ENCODE measurements at places on chromosomes 7 and 10. TPM values are rescaled to one million over a fixed set of nuclear protein-coding genes. Genes with fewer than 3 reads are reported as not detected.

- no peak overlapping the region for H3K27ac ChIP-seq
- H3K4me3 ChIP-seq = no peak overlapping the region
- H3K36me3 ChIP-seq = no peaks in the 10 kb centered on the region
- no peak for DNase-seq
Measured at GRCh38 chr10:51302316-51302715, 228.0 kb downstream of the PRKG1 start.

DNA sequence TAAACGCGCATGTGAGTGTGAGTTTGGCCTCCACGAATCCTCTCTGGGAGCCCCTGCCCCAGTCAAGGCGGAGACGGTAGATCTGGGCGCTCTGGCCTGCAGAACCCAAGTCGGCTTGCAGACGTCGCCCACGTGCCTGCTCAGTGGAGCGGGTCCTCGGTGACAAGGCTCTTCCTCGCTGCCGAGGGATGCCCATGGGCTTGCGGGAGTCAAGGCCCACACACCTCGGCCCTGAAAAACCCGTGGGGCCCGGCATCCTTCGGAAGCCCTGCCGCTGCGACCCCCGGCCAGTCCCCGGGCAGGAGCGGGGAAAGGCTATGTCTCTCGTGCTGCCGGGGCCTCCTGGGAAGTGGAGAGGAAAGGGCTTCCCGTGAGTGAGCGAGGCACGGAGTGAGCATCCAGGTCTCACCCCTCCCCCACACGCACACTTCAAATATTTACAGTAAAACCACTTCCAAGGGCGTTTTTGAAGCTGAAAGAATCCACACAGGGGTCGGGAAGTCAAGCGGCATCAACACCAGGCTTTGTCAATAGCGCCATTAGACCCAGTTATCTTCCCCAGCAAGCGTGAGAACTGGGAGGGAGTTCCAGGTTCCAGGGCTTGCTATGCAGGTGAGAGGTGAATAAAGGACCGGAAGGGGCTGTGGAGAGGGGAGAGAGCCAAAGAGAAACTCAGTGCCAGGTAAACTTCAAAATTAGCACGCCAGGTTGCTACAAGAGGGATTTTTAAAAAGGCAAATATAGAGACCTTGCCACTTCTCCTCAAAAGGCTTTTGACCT lies 1.1 kb upstream of the MNX1 start:
- DNase-seq = no peak
- H3K27ac ChIP-seq = no peak overlapping the region
- H3K4me1 ChIP-seq = peaks cover 25% of the 10 kb centered on the region
- H3K36me3 ChIP-seq = no peaks in the 10 kb centered on the region
- H3K27me3 ChIP-seq = peaks cover 77% of the 10 kb centered on the region
- H3K4me3 ChIP-seq = peak overlapping the region; percentile 25

GRCh38 chr7:135185471-135186260 lies 15.2 kb upstream of the CYREN start:
- H3K27me3 ChIP-seq = no peaks in the 10 kb centered on the region
- H3K36me3 ChIP-seq = peaks cover 55% of the 10 kb centered on the region
- peak overlapping the region; percentile 20 for H3K27ac ChIP-seq

GRCh38 chr10:79007018-79007417 lies 61.7 kb upstream of the ZMIZ1 start:
- DNase-seq = no peak
- H3K4me1 ChIP-seq = peaks cover 2% of the 10 kb centered on the region
- H3K36me3 ChIP-seq = no peaks in the 10 kb centered on the region
- no peak overlapping the region for H3K4me3 ChIP-seq

GRCh38 chr10:132281915-132282666 lies 25.7 kb downstream of the STK32C start:
- H3K4me3 ChIP-seq = no peak overlapping the region
- no peak for DNase-seq
- peaks cover 6% of the 10 kb centered on the region for H3K27me3 ChIP-seq
- no peaks in the 10 kb centered on the region for H3K36me3 ChIP-seq
- peaks cover 2% of the 10 kb centered on the region for H3K4me1 ChIP-seq

GRCh38 chr7:47392241-47392759 lies 189.6 kb downstream of the TNS3 start:
- no peak overlapping the region for H3K27ac ChIP-seq
- no peaks in the 10 kb centered on the region for H3K27me3 ChIP-seq
- H3K36me3 ChIP-seq = no peaks in the 10 kb centered on the region
- no peaks in the 10 kb centered on the region for H3K4me1 ChIP-seq

DNA sequence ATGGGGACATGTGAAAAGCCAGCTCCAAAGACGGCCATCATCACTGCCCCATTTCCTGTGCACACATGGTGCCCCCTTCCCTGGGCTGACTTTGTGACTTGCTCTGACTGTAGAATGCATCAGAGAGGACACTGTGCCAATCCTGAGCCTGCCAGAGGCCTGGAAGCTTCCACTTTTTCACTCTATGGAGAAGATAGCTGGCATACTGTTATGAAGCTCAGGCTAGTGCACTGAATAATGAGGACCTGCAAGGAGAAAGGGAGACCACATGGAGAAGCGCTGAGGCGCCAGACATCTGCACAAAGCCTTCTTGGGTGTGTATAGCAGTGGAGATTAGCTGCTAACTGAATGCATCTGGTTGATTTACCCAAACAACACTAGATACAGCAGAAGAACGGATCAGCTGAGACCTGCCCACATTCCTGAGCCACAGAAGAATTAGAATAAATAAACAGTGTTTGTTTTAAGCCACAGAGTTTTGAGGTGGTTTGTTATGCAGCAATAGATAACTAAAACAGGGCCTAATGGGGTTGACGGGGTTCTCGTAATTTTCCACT lies 58.9 kb upstream of the C10orf90 start:
- H3K36me3 ChIP-seq = no peaks in the 10 kb centered on the region
- no peaks in the 10 kb centered on the region for H3K27me3 ChIP-seq
- DNase-seq = no peak
- H3K27ac ChIP-seq = no peak overlapping the region
- H3K4me1 ChIP-seq = no peaks in the 10 kb centered on the region
- no peak overlapping the region for H3K4me3 ChIP-seq

- DNase-seq = no peak
- H3K4me1 ChIP-seq = peaks cover 29% of the 10 kb centered on the region
- H3K4me3 ChIP-seq = no peak overlapping the region
- H3K27ac ChIP-seq = no peak overlapping the region
- H3K27me3 ChIP-seq = peaks cover 50% of the 10 kb centered on the region
Measured at GRCh38 chr7:148556892-148557291, 33.7 kb upstream of the C7orf33 start.

Gene CCDC146
- total RNA-seq = 10.7 TPM

All from activated CD8-positive, alpha-beta T cell treated with anti-CD3 and anti-CD28 coated beads, Interleukin-2, amount 10 ng/mL, durations not matched to agents 7 days and 5 days (primary cell).